ENCODE measurements at places on chromosomes 2 and 18. TPM values are rescaled to one million over a fixed set of nuclear protein-coding genes. Genes with fewer than 3 reads are reported as not detected.

ASNSD1 gene
- 37.0 TPM for total RNA-seq

DNA sequence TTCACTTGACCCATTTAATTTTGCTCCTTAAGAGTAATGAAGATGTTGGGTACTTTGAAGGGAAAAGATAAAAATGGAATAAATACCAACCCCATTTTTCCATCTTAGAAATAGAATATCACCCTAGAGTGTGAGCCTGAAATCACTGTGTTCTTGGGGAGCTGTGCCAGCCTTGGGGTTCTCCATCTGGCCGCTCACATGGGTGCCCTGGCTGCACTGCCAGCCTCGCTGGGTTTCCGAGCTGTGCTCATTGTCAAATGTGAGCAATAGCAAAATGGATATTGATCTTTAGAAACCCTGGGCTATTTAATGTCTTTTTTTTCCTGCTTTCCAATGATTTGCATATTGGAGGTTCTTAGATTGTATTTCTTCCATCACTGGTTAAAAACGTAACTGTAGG is 9.3 kb downstream of the APCDD1 start:
- no peak for DNase-seq
- no peaks in the 10 kb centered on the region for H3K4me1 ChIP-seq
- H3K36me3 ChIP-seq = no peaks in the 10 kb centered on the region
- peaks cover 26% of the 10 kb centered on the region for H3K27me3 ChIP-seq
- no peak overlapping the region for H3K27ac ChIP-seq

DNA sequence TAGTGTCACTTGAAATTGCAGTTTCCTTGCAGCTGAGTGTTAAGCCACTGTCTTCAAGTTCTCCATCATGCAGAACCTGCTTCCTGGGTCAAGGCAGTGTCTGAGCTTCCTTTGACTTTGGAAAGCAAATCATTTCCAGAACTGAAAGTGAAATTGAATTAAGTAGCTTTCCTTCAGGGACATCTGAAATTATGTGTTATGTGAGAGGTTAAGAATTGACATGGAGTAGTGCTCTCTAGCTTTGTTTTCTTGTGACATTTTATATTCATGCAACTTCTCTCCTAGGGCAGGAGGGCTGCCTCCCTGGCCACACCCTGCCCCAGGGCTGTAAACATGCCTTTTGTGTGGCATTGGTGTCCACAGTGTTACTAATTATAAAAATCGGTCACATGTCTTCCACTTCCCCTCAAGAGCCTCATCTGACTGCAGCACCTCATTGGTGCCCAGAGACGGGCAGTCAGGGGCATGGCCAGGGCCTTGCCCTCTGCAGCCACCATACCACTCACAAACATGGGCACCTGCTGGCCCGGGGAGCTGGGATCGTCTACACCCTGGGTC is 14.4 kb downstream of the RAB12 start:
- no peaks in the 10 kb centered on the region for H3K27me3 ChIP-seq
- H3K4me1 ChIP-seq = peaks cover 32% of the 10 kb centered on the region
- H3K36me3 ChIP-seq = peaks cover 52% of the 10 kb centered on the region
- no peak for DNase-seq

HSPE1 gene
- 94.3 TPM for total RNA-seq

GRCh38 chr2:25543939-25544338 is 129.4 kb downstream of the DTNB start:
- H3K4me1 ChIP-seq = peaks cover 5% of the 10 kb centered on the region
- peaks cover 4% of the 10 kb centered on the region for H3K36me3 ChIP-seq
- H3K27ac ChIP-seq = no peak overlapping the region
- H3K4me3 ChIP-seq = no peak overlapping the region
- no peak for DNase-seq

DNA sequence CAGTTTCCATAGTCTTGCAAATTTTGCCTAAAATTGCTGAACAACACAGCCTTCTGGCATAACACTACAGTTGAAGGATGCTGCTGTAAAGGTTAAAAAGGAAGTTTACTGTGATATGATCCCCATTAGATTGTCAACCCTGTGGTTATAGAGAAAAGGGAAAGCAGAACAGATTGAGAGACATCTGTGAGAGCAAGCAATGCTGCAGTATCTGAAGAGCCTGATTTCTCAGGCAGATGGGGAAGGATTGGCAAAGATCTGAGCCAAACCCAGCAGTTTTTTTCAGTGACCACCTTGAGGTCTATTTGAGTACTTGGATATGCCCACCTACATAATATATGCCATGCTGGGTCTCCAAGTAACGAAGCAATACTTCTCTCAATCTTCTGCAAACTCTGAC is 8.5 kb upstream of the ST8SIA3 start:
- H3K27me3 ChIP-seq = peaks cover 3% of the 10 kb centered on the region
- no peaks in the 10 kb centered on the region for H3K36me3 ChIP-seq
- no peak for DNase-seq
- no peaks in the 10 kb centered on the region for H3K4me1 ChIP-seq
- H3K27ac ChIP-seq = no peak overlapping the region
- no peak overlapping the region for H3K4me3 ChIP-seq

- DNase-seq = no peak
- H3K27me3 ChIP-seq = peaks cover 2% of the 10 kb centered on the region
- H3K4me1 ChIP-seq = no peaks in the 10 kb centered on the region
- H3K27ac ChIP-seq = no peak overlapping the region
- no peak overlapping the region for H3K4me3 ChIP-seq
- H3K36me3 ChIP-seq = no peaks in the 10 kb centered on the region
Measured at GRCh38 chr2:23100406-23100805, 284.6 kb upstream of the KLHL29 start.

CD8A gene
- 666 TPM for total RNA-seq

DNA sequence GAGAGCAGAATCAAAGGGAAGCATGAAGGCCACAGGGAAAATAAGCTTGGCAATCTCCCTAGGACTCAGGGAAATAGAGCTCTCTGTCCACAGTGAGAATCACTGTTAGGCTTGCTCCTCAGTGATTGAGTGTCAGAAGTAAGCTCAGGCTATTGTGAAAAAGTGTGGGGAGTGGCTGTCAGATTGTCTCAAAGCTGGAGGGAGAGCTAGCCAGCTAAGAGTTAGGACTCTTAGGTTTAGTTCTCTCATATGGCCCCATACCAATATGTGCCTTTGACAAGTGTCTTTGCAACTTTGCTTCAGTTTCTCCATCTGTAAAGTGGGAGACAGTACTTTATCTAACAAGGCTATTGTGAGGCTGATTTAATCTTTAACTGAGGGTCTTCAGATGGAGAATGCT is 17.2 kb downstream of the EIF4E2 start:
- no peak for DNase-seq
- H3K4me3 ChIP-seq = no peak overlapping the region
- peaks cover 4% of the 10 kb centered on the region for H3K4me1 ChIP-seq

- H3K36me3 ChIP-seq = peaks cover 2% of the 10 kb centered on the region
- peaks cover 27% of the 10 kb centered on the region for H3K4me1 ChIP-seq
- H3K4me3 ChIP-seq = no peak overlapping the region
- H3K27ac ChIP-seq = no peak overlapping the region
Measured at GRCh38 chr2:231525248-231526163, 4.7 kb downstream of the NMUR1 start.

- no peaks in the 10 kb centered on the region for H3K36me3 ChIP-seq
- no peak overlapping the region for H3K27ac ChIP-seq
- no peaks in the 10 kb centered on the region for H3K4me1 ChIP-seq
- peaks cover 9% of the 10 kb centered on the region for H3K27me3 ChIP-seq
- no peak overlapping the region for H3K4me3 ChIP-seq
Measured at GRCh38 chr18:63897072-63897471, 9.6 kb downstream of the SERPINB2 start.

GRCh38 chr2:79750321-79750720 is 237.5 kb downstream of the CTNNA2 start:
- DNase-seq = no peak
- H3K4me3 ChIP-seq = no peak overlapping the region
- no peak overlapping the region for H3K27ac ChIP-seq
- H3K4me1 ChIP-seq = no peaks in the 10 kb centered on the region

VAMP5 gene
- 70.8 TPM for total RNA-seq

CIAO1 gene
- 68.2 TPM for total RNA-seq

DNA sequence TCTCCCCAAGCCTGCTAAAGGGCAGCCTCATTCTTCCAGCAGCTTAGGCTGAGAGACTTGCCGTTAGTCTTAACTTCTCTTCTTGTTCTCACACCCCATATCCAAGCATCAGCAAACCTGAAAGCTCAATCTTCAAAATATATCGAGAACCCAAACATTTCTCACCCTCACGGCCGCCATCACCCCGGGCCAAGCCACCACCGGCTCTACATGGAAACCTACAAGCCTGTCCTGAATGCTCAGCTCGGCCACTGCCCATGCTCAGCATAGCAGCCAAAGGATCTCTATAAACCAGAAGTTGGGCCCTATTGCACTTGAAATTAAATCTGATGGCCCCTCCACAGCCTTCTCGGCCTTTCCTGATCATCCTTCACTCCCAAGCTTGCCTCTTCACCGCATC is 2.1 kb downstream of the HS1BP3 start:
- H3K4me1 ChIP-seq = peaks cover 11% of the 10 kb centered on the region
- no peak overlapping the region for H3K4me3 ChIP-seq
- no peak overlapping the region for H3K27ac ChIP-seq
- peaks cover 2% of the 10 kb centered on the region for H3K36me3 ChIP-seq

- no peaks in the 10 kb centered on the region for H3K4me1 ChIP-seq
- H3K36me3 ChIP-seq = no peaks in the 10 kb centered on the region
- H3K27me3 ChIP-seq = peaks cover 10% of the 10 kb centered on the region
- H3K4me3 ChIP-seq = no peak overlapping the region
- no peak overlapping the region for H3K27ac ChIP-seq
Measured at GRCh38 chr2:191800874-191801273, 46.0 kb downstream of the CAVIN2 start.

GRCh38 chr2:201396595-201396994 is 39.5 kb upstream of the FLACC1 start:
- H3K4me3 ChIP-seq = no peak overlapping the region
- peaks cover 6% of the 10 kb centered on the region for H3K4me1 ChIP-seq
- H3K27me3 ChIP-seq = no peaks in the 10 kb centered on the region
- no peak for DNase-seq
- H3K27ac ChIP-seq = no peak overlapping the region
- peaks cover 41% of the 10 kb centered on the region for H3K36me3 ChIP-seq

GRCh38 chr2:217065695-217066405 is 206.0 kb upstream of the TNP1 start:
- peaks cover 3% of the 10 kb centered on the region for H3K4me1 ChIP-seq
- H3K27me3 ChIP-seq = peaks cover 5% of the 10 kb centered on the region
- no peaks in the 10 kb centered on the region for H3K36me3 ChIP-seq

- no peak for DNase-seq
- H3K4me1 ChIP-seq = no peaks in the 10 kb centered on the region
- no peaks in the 10 kb centered on the region for H3K27me3 ChIP-seq
- no peaks in the 10 kb centered on the region for H3K36me3 ChIP-seq
Measured at GRCh38 chr18:72727038-72727655, 140.6 kb downstream of the NETO1 start.

IL36B gene
- not detected for total RNA-seq

- no peaks in the 10 kb centered on the region for H3K4me1 ChIP-seq
- H3K4me3 ChIP-seq = no peak overlapping the region
- DNase-seq = no peak
- H3K27me3 ChIP-seq = peaks cover 5% of the 10 kb centered on the region
Measured at GRCh38 chr2:99602476-99602875, 112.7 kb upstream of the REV1 start.

DNA sequence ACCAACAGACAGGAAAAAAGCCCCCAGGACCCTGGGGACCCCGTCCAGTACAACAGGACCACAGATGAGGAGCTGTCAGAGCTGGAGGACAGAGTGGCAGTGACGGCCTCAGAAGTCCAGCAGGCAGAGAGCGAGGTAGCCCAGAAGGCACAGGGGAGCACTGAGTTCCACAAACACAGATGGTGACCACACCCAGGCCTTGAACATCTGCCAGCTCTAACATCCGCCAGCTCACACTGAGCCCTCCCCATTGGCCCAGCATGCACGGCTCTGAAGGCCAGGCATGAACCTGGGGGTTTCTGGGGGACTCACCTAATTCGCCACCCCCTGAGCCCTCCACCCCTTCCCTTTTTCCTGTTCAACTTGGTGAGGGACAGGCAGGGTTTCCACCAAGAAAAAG is 25.6 kb upstream of the PRLH start:
- H3K36me3 ChIP-seq = no peaks in the 10 kb centered on the region
- no peaks in the 10 kb centered on the region for H3K27me3 ChIP-seq
- no peaks in the 10 kb centered on the region for H3K4me1 ChIP-seq
- H3K4me3 ChIP-seq = no peak overlapping the region
- H3K27ac ChIP-seq = no peak overlapping the region

SLC11A1 gene
- 1.6 TPM for total RNA-seq

DNA sequence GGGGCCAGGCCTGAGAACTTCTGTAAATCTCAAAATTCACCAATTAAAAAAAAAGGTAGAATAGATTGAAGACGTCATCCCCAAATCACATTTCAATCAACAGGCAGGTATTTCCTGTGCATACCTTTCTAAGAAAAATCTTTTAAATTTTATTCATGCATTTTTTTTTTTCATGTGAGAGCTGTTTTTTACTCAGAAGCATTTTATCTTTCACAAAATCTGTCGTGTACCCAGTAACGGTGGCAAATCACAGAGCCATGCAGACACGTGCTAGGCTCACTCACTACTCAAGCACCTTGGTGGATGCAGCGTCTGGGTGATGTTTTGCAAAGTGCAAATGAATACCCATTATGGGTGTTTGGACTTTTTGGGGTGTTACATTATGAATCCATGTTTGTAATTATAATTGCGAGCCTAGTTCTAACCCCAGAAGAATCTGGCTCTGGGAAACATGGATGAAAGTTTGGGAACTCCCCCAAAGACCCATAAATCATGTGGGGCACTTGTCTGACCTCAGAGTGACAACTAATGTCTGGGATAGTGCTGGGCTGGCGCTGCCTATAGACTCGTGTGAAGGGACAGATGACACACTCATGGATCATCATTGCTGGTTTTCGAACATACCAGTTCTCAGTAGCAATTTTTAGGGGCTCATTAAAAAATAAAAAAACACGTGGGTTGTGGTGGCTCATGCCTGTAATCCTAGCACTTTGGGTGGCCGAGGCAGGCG is 335.2 kb downstream of the LPIN1 start:
- no peaks in the 10 kb centered on the region for H3K27me3 ChIP-seq
- peaks cover 8% of the 10 kb centered on the region for H3K4me1 ChIP-seq
- no peak overlapping the region for H3K4me3 ChIP-seq

MC4R gene
- total RNA-seq = not detected

DNA sequence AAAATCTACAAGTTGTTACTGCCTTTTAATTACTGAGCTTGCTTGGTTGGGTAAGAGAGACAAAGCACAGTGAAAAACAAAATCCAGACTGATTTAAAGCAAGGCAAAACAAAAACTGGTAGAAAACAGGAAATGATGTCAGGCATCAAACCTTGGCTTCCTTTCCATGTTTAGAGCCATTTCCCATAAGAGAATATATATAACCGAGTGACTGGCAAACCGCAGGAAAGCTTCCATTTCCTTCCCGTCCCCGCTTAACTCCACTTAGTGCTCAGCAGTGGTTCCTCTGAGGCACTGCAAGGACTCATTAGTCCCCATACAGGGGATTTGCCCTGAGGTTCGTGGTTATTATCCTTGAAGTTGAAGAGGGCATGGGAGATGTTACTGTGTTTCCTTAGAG is 446.3 kb downstream of the LPIN1 start:
- peaks cover 18% of the 10 kb centered on the region for H3K36me3 ChIP-seq
- no peak for DNase-seq
- peak overlapping the region; percentile 43 for H3K27ac ChIP-seq
- H3K27me3 ChIP-seq = no peaks in the 10 kb centered on the region

All from activated naive CD8-positive, alpha-beta T cell treated with anti-CD3 and anti-CD28 coated beads, Interleukin-2, amount 10 ng/mL, durations not matched to agents 7 days and 5 days (primary cell).